ENCODE measurements at places on chromosomes 7 and 10.
A peak's percentile ranks its signal among the peaks of the same experiment; 100 is the strongest.

- peak; percentile 98 for DNase-seq
These were observed 122.7 kb downstream of the PRKAG2 start for GRCh38 chr7:151754142-151754590.

DNA sequence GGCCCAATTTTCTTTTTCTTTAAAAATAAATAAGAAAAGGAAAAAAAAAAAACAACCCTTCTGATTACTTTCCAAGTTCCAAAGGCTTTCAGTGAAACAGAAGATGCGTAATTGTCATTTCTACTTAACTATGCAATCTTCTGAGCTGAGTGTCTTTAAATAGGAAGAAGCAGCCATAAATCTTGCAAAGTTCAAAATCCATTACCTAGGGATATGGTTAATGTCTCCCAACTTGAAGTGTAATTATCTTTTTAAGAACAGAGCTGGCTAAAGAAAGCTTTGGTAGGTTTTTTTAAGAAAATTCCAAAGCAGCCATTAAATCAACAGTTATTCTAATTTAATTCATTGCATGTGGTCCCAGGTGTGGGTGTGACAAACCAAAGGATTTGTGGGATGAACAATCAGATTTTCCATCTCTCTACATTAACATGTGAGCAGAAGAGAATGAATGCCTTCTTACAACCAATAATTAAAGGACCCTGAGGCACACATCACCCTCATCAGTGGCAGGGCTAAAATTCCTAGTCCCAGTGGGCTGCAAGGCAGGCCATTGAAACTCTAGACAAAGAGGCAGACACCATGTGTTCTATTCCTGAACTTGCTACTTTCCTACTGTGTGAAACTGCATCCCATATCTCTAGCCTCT is 419.2 kb downstream of the REEP3 start:
- DNase-seq: no peak

- no peak for DNase-seq
These were observed 21.6 kb upstream of the TPK1 start for GRCh38 chr7:144857463-144857862.

DNA sequence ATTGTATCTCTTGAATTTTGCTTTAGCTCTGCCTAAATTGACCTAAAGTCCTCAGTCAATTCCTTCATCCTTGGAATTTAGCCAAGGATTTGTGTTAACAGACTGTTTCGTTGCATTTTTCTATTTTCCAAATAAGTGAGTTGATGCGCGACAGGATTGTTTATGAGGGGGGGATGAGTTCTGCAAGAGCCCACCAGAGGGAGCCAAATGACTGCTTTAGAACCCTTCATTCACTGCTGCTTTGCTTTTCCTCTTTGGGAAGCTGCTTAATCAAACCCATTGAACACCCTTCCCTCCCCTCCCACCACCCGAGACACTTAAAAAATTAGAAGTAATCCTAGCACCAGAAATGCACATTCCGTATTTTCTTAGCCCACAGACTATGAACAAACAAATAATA is 33.7 kb upstream of the PTF1A start:
- DNase-seq: peak; percentile 67

DNA sequence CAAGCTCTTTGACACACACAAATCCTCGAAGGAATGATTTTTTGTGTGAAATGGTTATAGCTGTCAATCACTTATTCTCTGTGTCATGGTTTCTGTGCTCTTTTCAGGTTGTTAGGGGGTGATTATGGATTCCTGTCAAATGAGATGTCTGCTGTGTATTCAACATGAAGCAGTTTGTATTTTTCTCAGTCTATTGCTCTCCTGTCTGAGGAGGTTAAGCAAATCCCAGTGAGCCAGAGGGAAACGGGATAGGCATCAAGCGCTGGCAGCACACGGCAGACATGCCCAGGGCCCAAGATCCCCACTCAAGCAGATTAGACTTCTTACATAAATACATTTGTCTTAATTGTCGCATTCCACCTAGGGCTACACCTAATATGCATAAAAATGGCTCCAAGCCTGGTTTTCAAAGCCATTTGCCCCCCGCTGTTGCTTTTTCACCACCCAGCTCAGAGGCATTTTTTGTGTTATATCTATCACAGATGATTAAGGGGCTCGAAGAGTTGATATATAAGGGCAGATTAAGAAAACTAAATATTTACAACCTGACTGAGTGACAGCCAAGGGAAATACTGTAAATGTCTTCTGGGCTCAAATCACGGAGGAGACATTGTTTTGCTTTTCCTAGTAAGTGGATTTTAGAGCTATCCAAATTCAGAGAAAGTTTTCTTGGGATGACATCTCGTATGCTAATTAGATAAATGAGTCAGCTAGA is 192.7 kb upstream of the LRGUK start:
- no peak for DNase-seq

DNA sequence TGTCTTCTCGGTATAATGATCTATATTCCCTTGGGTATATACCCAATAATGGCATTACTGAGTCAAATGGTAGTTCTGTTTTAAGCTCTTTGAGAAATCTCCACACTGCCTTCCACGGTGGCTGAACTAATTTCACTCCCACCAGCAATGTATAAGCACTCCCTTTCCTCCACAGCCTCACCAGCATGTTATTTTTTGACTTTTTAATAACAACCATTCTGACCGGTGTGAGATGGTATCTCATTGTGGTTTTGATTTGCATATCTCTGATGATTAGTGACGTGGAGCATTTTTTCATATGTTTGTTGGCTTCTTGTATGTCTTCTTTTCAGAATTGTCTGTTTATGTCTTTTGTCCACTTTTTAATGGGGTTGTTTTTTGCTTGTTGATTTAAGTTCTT is 33.6 kb downstream of the KIAA1217 start:
- no peak for DNase-seq

- peak; percentile 13 for DNase-seq
These were observed 16.4 kb downstream of the ZNF487 start for GRCh38 chr10:43453266-43453831.

DNA sequence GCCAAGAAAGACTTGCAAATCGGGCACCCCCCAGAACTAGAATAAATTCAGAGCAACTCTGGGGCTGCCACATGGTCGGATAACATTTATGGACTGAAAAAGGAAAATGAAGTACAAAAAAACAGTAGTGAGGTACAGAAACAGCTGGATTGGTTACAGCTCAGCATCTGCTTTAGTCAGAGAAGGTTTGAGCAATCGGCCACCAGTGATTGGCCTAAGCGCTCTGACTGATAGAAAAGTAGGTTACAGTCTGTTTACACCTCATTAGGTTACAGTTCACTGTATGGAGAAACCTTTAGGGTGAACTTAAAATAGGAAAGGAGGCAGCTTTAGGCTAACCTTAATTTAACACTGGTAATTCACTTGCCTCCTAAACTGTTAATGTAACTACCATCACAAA is 102.0 kb upstream of the DKK1 start:
- DNase-seq: peak; percentile 69

- peak; percentile 89 for DNase-seq
These were observed 99.9 kb upstream of the AKR1E2 start for GRCh38 chr10:4725917-4726606.

DNA sequence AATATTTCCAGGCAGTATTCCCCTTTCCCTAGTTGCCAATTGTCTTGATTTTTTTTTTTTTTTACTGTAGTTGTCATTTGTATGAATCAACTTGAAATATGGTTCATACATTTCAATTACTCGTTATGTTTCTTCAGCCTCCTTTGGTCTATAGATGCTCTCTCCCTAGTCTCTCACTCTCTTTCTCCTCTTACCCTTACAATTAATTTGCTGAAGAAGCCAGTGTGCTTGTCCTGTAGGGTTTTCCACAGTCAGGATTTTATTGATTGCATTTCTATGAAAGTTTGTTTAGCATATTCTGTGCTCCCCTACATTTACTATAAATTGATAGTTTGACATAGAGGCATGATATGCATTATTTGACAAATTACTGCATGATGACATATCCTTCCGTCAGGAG is 112.0 kb upstream of the PRKCQ start:
- DNase-seq: no peak

GRCh38 chr10:97532935-97533671 is 34.4 kb downstream of the UBTD1 start:
- DNase-seq: peak; percentile 57

DNA sequence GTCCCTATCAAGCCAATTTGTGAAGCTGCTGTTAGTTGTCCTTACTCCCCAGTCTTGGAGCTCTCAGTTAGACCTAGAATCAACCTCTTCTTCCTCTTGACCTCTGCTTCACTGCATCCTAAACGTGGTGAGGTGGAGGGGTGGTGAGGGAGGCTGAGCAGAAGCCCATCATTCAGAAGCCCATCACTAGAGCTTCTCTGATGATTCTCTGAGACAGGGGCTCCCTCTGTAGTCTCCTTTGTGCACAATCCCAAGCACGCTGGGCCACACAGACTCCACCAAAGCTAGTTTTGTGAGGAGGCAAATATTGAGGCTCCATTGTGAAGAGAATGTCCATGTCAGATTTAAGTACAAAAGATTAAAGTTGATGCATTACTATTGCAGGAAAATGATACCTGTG is 163.8 kb upstream of the PRSS1 start:
- DNase-seq: no peak

GRCh38 chr10:110789604-110790433 is 81.9 kb upstream of the PDCD4 start:
- DNase-seq: no peak

DNA sequence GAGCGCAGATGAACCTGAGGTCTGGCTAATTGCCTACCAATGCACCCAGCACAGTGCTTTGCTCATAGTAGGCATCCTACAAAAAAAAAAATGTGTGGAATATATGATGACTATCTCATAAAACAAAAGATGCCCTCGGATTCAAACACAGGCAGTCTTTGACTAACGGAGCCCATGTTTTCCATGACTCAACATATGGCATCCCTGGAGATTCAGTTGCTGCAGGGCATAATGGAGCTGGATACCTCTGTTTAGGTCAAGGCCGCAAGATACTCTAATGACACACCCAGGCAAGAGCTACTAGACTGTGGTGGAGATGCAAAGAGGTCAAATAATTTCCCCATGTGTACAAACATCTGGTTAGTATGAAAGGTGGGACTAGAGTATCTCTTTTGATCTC is 16.3 kb downstream of the CUBN start:
- DNase-seq: peak; percentile 11

GRCh38 chr10:74282848-74283210 is 131.8 kb downstream of the ADK start:
- peak; percentile 75 for DNase-seq

DNA sequence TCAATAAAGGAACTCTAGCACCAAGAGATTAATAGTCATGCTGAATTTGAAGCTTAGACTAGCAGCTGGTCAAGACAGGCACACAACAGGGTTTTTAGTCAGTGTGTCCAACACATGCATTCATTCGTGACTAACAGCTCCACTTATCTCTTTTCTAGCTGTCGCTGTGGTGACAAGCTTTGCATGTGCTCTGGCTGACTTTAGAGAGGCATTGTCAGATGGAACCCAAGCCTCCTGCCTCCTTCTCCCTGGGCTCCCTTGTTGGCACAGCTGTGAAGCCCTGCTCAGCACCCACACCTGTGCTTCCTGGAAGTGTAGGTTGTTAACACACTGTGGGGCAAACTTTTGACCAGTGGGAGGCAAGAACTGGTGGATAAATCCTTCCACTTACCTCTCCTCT is 9.8 kb upstream of the AGK start:
- no peak for DNase-seq

DNA sequence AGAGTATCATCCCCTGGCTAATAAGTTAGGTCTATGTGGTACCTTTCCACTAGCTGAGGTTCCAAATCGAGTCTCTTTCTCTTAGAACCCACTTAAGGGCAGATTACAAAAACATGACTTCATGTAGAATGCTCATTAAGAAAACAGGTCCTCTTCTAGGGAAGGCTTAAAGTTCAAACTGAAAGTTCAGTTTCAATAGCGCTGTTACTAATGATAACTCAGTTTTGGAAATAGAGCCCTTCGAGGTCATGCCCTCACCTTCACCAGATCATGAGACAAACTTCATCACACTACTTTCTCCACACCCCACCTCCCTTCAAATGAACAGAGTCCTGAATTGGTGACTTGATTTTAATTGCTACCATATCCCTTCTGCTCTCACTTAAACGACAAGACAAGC is 26.2 kb downstream of the HGF start:
- no peak for DNase-seq

DNA sequence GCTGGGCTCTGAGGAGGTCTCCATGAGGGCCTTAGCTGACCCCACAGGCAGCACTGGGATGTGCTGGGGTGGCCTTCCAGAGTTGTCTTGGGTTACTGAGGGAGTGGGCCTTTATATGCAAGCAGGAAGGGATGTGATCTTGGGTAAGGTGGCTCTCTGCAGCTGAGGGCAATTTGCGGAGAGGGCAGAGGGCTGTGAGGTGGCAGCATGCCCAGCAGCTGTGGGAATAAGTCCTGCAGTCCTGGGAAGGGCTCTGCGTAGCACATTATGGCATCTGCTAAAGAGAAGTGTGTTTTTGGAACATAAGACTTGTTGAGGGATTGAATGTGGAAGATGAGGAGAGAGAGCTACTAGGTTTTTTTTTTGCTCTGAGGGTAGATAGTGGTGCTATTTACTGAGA is 99.6 kb upstream of the KMT2E start:
- DNase-seq: no peak

All from fibroblast of mammary gland (primary cell).